ACHN (cell line): ENCODE measurements at places on chromosomes 5 and 9.

GRCh38 chr9:111588846-111589245 lies 10.6 kb downstream of the PTGR1 start:
- no peak for DNase-seq

DNA sequence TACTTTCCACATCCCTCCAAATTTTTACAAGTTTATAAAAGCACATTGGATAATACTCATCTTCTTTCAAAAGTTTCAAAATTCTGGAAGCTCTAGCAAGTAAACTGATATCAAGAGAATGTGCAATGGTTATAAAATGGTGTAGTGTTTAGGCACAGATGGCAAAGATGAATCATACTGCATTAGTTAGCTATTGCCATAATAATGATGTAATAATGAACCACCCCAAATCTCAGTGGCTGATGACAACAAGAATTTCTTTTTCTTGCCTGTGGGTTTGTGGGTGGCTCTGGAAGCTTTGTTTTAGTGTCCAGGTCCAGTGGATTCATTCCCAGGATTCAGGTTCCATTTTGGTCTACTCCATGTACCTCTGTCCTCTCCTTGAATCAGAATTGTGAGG lies 319.0 kb downstream of the BRINP1 start:
- no peak for DNase-seq

DNA sequence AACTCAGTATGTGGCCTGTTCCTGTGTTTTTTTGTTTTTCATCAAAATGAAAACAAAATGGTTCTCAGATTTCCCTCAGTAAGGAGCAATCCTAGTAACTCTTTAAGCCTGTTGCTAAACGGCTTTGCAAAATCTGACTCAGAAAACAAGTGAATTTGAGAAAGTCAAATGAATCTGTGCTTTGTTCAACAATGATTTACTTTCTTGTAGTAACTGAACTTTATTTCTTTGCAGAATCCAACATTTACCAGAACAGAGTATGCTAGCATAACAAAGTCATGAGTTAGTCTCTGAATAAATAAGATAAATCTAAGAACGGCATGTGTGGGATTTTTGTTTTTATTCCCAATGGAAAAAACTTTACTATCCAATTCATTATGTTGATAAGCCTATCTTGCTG lies 93.8 kb downstream of the OXCT1 start:
- DNase-seq = no peak

DNA sequence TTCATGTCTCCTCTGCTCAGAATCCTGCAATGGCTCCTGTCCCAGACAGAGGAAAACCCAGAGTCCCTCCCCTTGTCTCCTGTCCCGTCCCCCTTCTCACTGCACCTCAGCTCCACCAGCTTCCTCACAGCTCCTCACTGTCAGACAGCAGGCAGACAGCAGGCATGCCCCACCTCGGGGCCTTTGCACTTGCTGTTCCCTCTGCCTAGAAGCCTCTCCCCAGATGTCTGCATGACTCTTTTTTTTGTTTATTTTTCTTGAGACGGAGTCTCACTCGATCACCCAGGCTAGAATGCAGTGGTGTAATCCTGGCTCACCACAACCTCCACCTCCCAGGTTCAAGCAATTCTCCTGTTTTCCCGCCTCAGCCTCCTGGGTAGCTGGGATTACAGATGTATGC lies 8.8 kb upstream of the SLC6A7 start:
- no peak for DNase-seq

GRCh38 chr5:14213813-14214585 lies 70.9 kb downstream of the TRIO start:
- no peak for DNase-seq

DNA sequence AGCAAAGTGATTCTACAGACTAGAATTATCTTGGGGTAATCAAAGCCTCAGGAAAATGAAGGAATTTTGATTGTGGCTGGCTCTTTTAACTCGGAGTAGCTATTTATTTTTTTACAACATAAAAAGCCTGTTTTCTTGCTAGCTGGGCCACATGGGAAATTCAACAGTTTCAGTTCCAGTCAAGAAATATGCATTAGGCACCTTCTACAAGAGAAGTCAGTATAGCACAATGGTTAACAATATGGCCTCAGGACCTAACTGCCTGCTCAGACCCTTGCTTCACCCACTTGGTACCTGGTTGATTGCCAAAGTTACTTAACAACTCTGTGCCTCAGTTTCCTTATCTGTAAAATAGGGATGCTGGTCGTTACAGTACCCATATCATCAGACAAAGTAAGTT lies 586.2 kb downstream of the ZNF608 start:
- DNase-seq = no peak

- no peak for DNase-seq
Measured at GRCh38 chr5:25286319-25286718, 641.5 kb upstream of the CDH10 start.

DNA sequence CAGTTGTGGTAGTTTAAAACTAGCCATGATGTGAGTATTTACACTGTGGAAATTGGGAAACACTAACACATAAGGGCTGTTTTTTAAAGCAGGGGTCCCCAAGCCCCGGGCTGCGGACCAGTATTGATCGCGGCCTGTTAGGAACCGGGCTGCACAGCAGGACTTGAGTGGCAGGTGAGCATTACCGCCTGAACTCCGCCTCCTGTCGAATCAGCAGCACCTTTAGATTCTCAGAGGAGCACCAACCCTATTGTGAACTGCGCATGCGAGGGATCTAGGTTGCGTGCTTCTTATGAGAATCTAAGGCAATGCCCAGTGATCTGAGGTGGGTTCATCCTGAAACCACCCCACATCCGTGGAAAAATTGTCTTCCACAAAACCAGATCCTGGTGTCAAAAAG lies 127.8 kb downstream of the PCSK5 start:
- DNase-seq = no peak

DNA sequence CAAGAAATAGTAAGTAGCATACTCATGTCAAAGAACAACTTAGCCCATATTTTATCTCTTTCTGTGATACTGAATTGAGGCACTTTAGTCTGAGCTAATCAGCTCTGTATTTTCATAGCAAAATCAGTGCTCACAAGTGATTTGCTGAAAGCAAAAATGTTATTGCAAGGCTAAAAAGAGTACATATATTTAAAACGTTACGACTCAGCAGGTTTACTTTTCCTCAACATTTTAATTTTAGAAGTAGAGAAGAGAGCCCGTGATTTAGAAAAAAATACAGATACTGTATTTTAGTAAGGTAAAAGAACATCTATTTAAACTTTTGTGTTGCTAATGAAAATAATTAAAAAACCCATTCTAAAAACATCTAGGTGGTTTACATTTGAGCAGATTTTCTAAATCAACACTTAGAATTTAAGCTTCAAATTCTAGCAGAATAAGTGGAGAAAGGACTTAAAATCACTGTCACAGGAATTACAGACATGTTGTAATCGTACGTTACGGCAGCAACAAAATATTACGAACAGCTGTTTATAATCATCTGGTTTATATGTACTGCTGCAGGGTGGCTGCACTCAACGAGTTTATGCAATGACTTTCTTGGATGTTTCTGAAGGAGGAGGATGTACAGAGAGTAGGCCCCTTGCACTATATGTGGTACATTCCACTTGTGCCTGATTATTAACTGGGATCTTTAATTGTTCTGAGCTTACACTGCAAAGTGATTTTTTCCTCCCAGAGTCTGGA lies 20.1 kb downstream of the SREK1 start:
- no peak for DNase-seq

- DNase-seq = no peak
Measured at GRCh38 chr5:118578093-118578492, 410.3 kb downstream of the DTWD2 start.

GRCh38 chr5:153084511-153084910 lies 406.0 kb upstream of the GRIA1 start:
- DNase-seq = no peak

DNA sequence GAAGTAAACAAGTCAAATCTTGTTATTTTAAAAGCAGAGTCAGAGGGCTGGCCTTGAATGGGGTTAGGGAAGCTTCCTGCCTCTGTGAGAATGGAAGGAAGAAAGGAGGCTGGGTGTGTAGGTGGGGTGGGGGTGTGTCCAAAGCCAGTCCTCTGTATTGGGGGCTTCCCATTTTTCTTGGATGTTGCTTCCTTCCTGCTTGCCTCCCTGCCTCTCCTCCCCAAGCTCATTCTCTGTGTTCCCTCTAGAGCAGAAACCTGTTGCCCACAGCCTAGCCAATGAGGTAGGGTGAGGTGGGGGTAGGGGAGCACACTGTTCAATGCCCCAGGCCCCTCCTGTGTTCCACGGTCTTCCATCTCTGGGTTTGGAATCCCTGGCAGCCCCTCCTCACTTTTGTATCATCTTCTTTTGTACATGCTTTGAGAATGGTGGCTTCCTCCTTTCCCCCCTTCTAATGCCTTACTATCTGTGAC lies 39.7 kb downstream of the SNX24 start:
- DNase-seq = no peak

DNA sequence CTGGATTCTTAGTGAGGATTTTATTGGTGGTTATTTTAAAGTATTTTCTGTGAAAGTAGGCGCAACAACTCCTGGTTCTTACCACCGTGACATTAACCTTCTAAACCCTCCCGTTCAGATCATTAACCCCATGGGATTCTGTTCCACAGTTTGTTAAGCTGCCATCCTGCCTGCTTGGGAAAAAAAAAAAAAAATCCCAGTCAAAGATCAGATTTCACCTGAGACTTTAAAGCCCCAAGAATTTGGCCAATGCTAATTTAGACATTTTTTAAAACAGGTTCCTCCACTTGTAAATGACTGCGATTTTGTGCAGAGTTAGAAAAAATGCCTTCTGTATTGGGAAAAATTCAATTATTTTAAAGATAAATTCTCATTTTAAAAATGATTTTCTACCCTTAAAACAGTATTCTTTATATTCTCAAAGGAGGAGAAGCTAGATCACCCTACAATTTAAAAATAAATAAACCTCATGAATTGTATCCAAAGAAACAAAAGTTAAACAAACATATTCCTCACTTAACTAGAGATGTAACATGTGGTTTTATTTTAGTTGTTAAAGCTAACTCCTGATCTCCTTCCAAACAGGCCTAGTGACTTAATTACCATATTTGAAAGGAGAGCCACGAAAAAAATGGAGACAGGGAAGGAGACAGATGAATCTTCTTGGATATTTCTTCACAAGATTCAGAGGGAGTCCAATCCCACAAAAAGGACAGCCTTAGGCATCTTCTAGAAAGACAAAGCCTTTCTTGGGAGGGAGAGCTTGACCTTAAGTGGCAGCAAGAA lies 93.1 kb upstream of the IFNK start:
- DNase-seq = no peak

DNA sequence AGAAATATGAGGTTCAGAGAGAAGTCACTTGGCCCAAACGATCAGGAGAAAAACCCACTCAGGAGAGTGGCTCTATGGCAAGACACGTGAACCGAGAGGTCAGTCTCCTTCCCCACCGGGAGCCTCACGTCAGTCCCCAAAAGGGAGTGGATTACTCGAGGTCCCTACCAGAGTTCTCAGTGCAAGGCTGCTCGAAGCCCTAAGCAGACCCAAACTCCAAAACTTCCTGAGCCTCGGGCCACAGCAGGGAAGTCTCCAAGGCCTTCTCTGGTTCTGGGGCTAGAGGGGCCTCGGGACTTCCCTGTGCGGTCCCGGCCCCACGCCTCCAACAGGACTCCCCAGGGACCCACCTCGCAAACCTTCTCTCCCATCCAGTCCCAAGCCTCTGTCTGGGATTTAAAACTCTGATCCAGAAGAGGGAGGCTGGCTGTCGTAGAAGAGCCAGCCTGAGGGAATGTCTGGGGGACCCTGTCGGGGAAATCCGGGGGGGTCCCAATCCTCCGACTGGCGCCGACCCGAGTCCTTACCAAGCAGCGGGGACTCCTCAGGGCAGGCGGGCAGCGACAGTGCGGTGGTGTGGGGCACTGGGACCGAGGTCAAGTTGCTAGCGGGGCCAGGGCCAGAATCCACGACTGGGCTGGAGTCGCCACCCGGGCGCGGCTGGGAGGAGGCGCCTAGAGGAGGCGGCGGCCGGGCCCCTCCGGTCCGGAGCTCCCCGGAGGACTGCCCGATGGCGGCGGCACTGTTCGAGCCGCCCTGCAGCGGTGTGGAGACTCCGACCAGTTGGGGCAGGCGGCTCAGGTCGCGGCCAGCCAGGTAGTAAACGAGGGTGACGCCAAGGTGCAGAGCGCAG lies 679 bp downstream of the B4GALT1 start:
- DNase-seq = no peak

- no peak for DNase-seq
Measured at GRCh38 chr9:124214596-124215367, 43.0 kb upstream of the NEK6 start.

DNA sequence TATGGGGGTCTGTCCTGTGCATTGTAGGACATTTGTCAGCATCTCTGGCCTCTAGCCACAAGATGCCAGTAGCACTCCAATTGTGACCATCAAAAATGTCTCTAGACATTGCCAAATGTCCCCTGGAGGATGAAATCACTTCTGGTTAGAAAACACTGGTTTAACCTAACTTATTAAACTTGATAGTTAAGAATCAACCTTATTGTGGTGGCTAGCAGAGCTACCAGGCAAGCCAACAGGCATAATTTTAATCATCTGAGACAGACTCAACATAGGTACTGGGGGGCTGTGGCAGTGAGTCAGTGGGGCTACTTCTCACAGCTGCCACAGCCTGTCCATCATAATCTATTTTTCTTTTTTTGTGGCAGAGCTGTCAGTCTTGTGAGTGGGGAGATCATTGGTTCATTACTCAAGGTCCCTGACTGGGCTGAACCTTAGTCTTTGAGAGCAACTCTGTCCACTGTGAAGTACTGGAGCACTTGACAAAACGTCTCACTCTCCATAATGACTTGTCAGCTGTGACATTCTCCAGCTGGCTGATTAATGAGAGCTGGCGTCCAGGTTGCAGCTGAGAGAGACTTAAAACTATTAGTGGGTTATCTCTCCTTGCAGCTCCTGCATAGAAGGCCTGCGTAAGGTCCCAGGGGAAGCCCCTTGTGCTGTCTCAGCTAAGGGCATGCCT lies 107.9 kb downstream of the DCP2 start:
- DNase-seq = peak; percentile 74

GRCh38 chr5:156399323-156399722 lies 72.4 kb downstream of the SGCD start:
- no peak for DNase-seq

- no peak for DNase-seq
Measured at GRCh38 chr5:150070821-150071220, 15.5 kb downstream of the CSF1R start.

DNA sequence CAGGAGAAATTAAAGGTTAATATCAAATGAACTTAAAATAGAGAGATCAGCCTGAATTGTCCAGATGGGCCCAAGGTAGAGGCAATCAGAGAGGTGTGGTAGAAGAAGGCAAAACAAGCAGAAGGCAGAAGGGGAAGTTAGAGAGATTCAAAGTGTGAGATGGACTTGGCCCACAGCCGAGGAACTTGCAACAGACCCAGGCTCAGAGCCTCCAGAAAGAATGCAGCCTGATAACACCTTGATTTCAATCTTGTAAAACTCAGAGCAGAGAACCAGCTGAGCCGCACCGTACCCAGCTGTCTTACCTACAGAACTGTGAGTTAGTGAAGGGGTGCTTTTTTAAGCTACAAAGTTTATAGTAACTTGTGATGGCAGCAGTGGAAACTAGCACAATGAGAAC lies 190.9 kb downstream of the RFK start:
- DNase-seq = no peak
